ENCODE measurements at places on chromosomes 16 and 17. TPM values are rescaled to one million over a fixed set of nuclear protein-coding genes. Genes with fewer than 3 reads are reported as not detected.

The HEXD gene
- total RNA-seq, result 47.5 TPM

The GABARAP gene
- total RNA-seq, result 570 TPM

The LRRC36 gene
- 0.38 TPM for total RNA-seq

The ABCC11 gene
- total RNA-seq, result 0.07 TPM

The ADAM11 gene
- 4.6 TPM for total RNA-seq

DNA sequence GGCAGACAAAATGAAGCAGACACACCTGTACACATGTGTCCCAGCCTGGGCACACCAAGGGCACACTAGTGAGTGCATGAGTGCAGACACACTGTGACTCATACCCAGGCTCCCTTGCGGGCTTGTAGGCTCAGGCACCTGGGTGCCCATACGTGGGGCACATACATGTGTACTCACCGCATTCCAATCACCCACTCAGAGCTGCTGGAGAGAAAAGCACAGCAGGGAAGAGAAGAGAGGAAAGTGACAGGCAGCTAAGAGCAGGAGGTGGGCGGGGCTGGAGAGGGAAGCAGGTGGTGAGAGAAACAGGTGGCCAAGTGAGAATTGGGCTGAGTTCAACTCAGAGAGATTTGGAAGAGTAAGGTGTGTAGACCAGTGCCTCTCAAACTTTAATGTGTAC is 54.0 kb downstream of the TMEM132E start:
- H3K36me3 ChIP-seq, result no peaks in the 10 kb centered on the region
- no peaks in the 10 kb centered on the region for H3K4me1 ChIP-seq
- H3K27me3 ChIP-seq, result peaks cover 55% of the 10 kb centered on the region
- no peak overlapping the region for H3K27ac ChIP-seq
- H3K4me3 ChIP-seq, result no peak overlapping the region

GRCh38 chr16:56460101-56460500 is 8.7 kb downstream of the OGFOD1 start:
- H3K4me3 ChIP-seq, result no peak overlapping the region
- H3K27me3 ChIP-seq, result no peaks in the 10 kb centered on the region
- H3K27ac ChIP-seq, result no peak overlapping the region
- H3K4me1 ChIP-seq, result no peaks in the 10 kb centered on the region

GRCh38 chr17:69577098-69577497 is 162.6 kb downstream of the MAP2K6 start:
- H3K27me3 ChIP-seq, result peaks cover 4% of the 10 kb centered on the region
- no peak overlapping the region for H3K27ac ChIP-seq
- no peak for DNase-seq

DNA sequence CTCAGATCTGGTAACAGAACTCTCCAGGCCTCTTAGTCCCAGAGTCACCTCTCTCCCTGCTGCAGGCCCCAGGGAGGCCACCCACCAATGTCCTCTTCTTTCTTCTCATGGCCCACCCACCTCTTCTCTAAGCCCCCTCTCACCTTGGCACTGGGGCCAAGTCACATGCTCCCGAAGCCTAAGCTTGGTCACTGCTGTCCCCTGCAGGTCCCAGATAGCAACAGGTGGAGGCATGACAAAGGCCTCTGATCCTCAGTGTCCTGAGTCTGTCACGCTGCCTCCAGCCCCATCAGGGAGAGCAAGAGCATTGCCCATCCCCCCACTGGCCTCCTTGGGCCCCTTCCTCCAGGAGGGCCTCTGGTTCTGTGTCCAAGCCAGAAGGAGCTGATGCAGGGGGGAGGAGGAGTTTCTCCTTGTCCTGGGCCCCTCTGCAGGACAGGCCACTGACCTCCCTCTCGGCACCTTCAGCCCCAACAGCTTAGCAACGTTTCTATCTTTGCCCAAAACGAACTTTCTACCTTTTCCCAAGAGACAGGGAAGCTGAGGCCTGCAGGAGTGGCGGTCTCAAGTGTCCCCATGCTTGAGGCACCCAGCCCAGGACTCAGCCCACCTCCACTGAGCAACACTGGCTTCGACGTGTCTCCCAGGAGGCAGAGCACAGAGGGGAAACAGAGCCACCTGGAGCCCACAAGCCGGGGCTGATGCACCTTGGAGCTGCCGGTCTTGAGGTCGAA is 8.6 kb downstream of the P2RX1 start:
- H3K27me3 ChIP-seq, result no peaks in the 10 kb centered on the region
- H3K4me1 ChIP-seq, result no peaks in the 10 kb centered on the region
- no peaks in the 10 kb centered on the region for H3K36me3 ChIP-seq
- no peak overlapping the region for H3K4me3 ChIP-seq

- H3K27me3 ChIP-seq, result peaks cover 64% of the 10 kb centered on the region
- H3K27ac ChIP-seq, result peak overlapping the region; percentile 44
- H3K36me3 ChIP-seq, result no peaks in the 10 kb centered on the region
Measured at GRCh38 chr17:76138234-76138895, 2.7 kb downstream of the FOXJ1 start.

DNA sequence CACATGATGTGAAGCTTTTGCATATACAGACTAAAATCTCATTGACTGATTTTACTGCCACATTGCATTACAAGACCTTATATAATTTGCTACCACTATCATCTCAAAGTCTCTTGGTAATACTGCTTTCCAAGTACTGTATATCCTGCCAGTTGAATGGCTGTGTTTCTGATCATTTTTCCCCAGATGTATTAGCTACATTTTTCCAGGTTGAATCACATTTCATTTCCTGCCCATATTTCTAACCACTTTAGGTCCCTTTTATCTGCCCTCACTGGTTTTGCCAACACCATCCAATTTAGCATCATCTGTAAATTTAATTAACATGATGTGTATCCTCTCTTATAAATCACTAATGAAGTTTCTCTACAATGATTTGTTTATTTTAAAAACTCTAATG is 365.7 kb upstream of the PMFBP1 start:
- no peaks in the 10 kb centered on the region for H3K4me1 ChIP-seq
- no peak overlapping the region for H3K4me3 ChIP-seq
- no peaks in the 10 kb centered on the region for H3K36me3 ChIP-seq

DNA sequence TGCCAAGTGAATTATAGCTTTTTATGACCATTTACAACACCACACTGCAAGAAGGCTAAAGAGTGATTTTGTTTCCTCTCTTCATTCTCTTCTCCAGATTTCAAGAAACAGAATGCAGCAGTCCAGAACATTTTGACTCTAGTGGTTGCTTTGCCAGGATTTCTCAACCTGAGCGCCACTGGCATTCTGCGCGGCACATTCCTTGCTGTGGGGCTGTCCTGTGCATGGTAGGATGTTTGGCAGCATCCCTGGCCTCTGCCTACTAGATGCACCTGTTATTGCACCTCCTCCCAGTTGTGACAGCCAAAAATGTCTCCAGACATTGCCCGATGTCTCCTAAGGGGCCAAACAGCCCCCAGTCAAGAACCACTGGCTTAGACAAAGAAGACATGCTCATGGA is 25.7 kb upstream of the SLC39A11 start:
- no peak overlapping the region for H3K4me3 ChIP-seq
- no peak overlapping the region for H3K27ac ChIP-seq
- no peaks in the 10 kb centered on the region for H3K36me3 ChIP-seq
- no peak for DNase-seq
- H3K4me1 ChIP-seq, result peaks cover 5% of the 10 kb centered on the region

- peaks cover 19% of the 10 kb centered on the region for H3K27me3 ChIP-seq
- peak overlapping the region; percentile 84 for H3K4me3 ChIP-seq
- peaks cover 5% of the 10 kb centered on the region for H3K4me1 ChIP-seq
- DNase-seq, result peak; percentile 89
Measured at GRCh38 chr16:48623304-48624016, 13.5 kb upstream of the N4BP1 start.

All from type B pancreatic cell (in vitro differentiated cells).